Activated CD4-positive, alpha-beta memory T cell treated with anti-CD3 and anti-CD28 coated beads for 36 hours (primary cell): ENCODE measurements at places on chromosomes 3 and 15.

DNA sequence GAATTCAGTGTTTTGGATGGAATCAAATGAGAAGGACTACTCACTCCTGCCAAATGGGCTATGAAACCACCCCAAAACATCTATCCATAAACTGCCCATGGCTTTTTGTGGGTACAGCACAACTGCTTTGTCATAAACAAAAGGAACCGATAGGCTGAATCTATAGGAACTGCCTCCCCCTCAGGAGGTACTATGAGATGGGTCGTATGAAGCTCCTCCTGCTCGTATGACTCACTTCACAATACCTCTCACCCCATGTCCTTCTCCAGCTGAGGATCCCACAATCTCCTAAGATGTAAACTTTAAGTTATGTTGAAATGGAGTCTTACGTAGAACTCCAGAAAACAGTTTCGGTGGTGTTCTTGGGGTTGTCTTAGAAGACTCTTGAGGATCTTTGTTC is 129.9 kb upstream of the SAMMSON start:
- DNase-seq, result no peak

DNA sequence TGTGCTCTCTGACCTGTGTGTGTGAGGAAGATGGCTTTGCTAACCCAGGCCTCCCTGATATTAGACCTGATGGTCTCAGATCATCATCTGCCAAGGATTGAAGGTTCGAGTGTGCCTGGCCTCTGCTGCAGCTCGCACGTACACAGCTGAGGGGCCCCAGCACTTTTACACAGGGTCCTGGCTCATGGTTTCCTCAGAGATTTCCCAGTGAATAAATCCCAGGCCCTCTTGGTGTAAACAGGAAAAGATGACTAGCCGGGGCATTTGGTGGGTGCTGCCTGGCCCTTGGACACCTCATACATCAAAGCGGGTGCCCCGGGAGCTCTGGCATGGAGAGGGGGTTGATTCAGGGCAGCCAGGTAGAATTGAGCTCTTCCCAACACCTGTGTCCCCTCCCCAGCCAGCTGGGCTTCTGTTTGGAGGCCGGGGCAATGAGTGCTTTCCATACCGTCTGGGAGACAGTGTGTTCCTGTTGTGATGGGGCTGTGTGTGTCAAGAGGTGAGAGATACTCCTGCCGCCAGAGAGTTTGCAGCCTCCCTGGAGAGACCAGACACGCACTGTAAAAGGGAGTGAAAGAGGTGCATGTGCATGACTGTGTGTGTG is 72.5 kb upstream of the TLE3 start:
- DNase-seq, result no peak

GRCh38 chr3:21913791-21914190 is 162.8 kb upstream of the ZNF385D start:
- no peak for DNase-seq

- DNase-seq, result no peak
These were observed 33.6 kb downstream of the BTD start for GRCh38 chr3:15635121-15635661.

- peak; percentile 37 for DNase-seq
These were observed at the start of gene LIPH for GRCh38 chr3:185552358-185552877. TSS of gene LIPH (minus strand) at chr3:185552588. CDS start at chr3:185552471, 117 bp downstream.

GRCh38 chr15:31485911-31486461 is 159.4 kb downstream of the KLF13 start:
- DNase-seq, result no peak

GRCh38 chr3:117411971-117412370 is 702.4 kb downstream of the TUSC7 start:
- no peak for DNase-seq

GRCh38 chr3:73399106-73399505 is 225.6 kb downstream of the PDZRN3 start:
- no peak for DNase-seq

GRCh38 chr3:187062526-187063177 is 76.6 kb downstream of the RPL39L start:
- no peak for DNase-seq

DNA sequence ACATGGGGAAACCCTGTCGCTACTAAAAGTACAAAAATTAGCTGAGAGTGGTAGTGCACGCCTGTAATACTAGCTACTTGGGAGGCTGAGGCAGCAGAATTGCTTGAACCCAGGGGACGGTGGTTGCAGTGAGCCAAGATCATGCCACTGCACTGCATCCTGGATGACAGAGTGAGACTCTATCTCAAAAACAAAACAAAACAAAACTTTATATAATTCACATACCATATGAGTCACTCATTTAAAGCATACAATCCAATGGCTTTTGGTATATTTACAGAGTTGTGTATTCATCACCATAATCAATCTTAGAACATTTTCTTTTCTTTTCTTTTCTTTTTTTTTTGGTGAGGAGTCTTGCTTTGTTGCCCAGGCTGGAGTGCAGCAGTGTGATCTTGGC is 8.7 kb downstream of the PXK start:
- DNase-seq, result no peak

- DNase-seq, result peak; percentile 85
These were observed 9.7 kb downstream of the EOMES start for GRCh38 chr3:27712136-27713077.

GRCh38 chr15:100909989-100910955 is 8.9 kb upstream of the LRRK1 start:
- DNase-seq, result no peak

DNA sequence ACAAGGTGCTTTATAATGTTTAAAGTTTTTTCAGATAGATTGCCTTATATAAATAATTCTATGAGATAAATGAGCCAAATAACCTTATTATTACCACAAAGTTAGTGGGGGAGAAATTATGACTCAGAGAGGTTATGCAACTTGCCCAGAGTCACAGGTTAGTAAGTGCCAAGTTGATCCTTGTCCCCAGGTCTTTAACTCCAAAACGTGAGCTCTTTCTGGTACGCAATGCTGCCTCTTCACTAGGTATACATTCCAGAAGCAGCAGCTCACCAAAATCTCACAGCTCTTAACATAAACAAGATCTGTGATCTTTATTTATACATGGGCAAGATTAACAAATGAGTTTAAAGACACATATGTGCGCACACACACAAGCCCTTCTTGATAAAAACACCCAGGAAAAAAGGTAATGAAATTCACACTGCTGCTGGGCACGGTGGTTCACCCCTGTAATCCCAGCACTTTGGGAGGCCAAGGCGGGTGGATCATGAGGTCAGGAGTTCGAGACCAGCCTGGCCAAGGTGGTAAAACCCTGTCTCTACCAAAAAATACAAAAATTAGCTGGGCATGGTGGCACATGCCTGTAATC is 59.8 kb upstream of the NR2F2 start:
- no peak for DNase-seq

DNA sequence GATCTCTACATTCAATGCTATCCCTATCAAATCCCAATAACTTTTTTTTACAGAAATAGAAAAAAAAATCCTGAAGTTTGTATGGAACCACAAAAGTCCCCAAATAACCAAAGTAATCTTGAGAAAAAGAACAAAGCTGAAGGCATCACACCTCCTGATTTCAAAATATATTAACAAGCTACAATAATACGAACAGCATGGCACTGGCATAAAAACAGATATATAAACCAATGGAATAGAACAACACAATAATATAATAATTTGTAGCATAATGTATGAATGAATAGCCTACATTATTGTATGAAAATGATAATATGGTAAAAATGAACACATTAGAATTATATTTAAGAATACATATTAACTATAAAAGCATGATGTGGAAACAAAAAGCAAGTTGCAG is 76.7 kb upstream of the TMC3 start:
- DNase-seq, result no peak

- DNase-seq, result no peak
These were observed 33.5 kb downstream of the IRAK2 start for GRCh38 chr3:10198226-10198625.

- DNase-seq, result no peak
These were observed 38.8 kb downstream of the NBEAL2 start for GRCh38 chr3:47018269-47018611.

DNA sequence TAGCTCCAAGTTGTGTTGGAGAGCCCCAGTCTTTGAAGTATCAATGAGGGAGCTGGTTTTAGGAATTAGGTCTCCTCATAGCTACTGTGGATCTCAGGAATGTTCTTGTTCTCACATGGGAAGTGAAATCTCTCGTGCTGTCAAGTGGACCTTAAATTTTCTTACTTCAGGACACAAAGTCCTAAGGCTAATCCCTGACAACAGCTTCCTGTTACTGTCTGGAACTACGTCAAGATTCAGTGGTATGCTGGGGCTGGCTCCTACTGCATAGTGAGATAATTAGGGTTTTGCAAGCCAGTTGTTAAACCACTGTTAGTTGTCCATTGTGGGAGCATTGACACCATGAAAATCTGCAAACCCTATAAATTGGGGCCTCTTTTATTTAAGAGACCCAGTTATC is 22.8 kb downstream of the MESP1 start:
- no peak for DNase-seq

DNA sequence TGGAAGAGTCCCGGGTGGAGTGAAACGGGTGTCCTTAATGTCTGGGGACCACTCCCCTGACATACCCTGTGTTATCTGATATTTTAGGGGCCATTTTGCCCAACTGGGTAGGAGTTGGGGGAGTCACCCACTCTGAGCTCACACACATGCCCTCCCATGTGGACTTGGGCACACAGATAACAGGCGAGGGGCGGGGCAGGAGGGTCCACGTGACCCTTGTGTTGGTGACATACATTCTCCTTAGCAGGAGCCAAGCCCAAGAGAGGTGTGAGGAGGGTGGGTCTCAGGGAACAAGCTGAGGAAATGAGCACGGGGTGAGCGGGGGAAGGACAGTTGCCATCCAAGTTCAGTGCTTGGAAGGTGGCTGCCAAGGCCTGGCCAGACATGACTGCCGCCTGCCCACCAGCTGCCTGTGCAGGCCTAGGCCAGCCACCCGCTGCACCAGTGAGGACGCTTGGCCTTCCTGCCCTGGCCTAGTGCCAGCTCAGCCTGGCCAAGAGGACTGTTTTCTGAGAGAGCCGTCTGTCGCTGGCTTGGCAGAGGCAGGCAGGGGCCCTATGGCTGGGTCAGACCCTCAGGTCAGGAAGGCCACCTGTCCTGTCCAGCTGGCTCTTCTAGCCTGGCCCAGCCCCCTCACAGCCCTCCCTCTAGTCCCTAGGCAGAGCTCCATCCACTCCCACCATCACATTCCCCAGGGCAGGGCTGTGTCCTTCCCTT is 31.3 kb upstream of the TMEM115 start:
- no peak for DNase-seq

- no peak for DNase-seq
These were observed 89.5 kb upstream of the TPM1 start for GRCh38 chr15:62953021-62953420.

DNA sequence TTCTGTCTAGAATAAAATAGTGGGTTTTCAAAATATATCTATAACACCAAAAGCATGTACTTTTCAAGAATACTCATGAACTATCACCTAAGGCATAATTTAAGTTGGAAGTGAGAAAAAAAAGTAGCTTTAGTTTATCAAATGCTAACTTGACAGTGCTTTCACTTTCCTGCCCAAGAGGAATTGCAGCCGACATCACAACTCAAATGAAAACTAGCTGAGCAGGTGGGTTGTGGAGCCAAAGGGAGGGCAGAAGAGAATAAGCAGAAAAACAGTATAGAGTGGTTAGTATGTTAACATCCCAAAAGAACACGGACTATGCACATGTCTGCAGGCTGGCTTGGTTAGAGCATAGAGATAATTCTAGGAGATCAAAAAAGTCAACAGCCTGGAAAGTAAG is 120.9 kb downstream of the NEDD4 start:
- no peak for DNase-seq

GRCh38 chr3:10609134-10609533 is 103.7 kb upstream of the ATP2B2 start:
- DNase-seq, result no peak

DNA sequence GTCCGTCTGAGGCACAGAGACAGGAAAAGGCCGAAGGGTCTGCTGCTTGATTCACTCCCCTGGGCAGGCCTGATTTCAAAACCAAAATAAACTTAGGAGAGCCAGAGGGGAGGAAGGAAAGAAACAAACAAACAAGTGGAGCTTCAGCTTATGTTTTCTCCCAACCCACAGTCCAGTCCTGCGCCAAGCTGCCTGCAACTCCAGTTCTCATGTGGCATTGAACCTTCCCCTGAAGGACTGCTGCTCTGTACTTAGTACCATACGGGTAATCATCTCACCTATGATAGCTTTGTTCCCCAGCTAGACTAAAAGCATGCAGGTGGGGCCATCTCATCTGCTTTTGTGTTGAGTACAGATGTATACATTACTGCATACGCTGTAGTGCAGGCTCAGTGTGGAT is 236.4 kb downstream of the THRB start:
- no peak for DNase-seq

GRCh38 chr3:42786212-42786611 is 13.2 kb upstream of the CCDC13 start:
- no peak for DNase-seq

DNA sequence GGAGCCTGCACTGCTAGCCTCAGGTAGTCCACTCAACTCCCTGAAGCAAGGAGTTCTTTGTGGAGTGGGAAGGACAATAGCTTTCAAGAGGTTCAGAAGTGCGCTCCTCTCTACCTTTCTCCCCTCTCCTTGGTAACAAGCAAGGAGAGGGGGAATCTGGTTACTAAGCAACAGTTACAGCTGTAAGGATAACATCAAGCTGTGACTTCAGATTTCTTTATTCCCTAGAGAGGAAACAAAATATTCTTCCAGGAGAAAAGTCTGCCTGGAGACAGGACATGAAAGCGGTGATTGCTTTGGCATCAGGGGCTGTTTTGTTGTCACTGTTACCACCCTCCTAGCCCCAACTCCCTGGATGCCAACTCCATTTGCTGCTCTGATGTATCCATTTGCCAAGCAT is 70.4 kb downstream of the TRANK1 start:
- no peak for DNase-seq

- no peak for DNase-seq
These were observed 1202.7 kb downstream of the OTOL1 start for GRCh38 chr3:162699291-162699690.

- DNase-seq, result no peak
These were observed 8.8 kb upstream of the EXOG start for GRCh38 chr3:38487323-38487722.

- no peak for DNase-seq
These were observed 946.2 kb upstream of the CFAP20DC start for GRCh38 chr3:59996056-59996455.

DNA sequence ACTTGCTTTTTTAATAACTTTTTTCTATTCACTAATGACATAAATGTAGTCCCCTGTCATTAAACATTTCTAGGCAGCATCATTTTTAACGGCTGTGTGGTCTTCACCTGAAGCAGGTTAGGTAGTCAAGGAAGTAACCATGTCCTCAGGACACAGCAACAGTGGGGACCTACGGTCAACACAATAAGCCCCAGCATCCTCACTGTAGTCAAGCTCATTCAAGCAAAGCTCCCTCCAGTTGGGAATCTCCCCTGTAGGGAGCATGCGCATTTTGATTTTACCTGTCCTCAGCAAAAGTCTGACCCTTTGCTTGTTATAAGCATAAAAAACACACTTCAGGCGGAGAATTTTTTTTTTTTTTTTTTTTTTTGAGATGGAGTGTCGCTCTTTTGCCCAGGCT is 151.4 kb downstream of the SHQ1 start:
- DNase-seq, result no peak

DNA sequence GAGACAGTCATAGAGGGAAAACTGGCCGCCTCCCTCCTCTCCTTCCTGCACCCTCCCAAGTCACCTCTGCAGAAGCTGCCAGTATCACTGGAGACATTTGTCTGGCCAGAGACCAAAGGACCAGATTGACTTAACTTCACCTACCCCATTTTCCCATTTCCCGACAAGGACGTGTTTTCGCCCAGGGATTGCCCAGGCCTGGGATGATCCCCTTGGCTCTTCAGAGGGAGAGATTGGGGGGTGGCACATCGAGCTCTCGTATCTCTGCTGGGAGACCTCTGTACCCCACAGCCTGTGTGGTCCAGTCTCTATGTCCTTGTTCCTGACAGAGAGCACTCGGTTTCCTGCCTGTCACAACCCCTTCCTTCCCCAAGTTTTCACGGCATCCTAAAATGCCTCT is 31.4 kb downstream of the RGMA start:
- DNase-seq, result no peak
